ENCODE measurements at places on chromosomes 7 and 10.
A peak's percentile ranks its signal among the peaks of the same experiment; 100 is the strongest.

DNA sequence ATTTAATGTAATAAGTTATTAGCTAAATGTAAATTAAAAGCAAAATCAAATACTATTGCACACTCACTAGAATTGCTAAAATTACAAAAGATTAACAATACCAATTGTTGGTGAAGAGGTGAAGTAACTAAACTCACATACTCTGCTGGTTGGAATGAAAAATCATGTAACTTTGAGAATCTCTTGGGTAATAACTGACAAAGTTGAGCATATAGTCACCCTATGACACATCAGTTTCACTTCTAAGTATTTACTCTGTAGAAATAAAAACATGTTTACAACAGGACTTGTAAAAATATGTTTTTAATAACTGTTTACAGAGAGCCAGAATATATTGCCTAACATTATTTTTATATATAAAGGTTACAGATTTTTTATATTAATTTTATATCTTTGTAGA lies 33.6 kb downstream of the CNTNAP2 start:
- DNase-seq, result no peak

GRCh38 chr10:95395947-95396449 lies 105.2 kb upstream of the PDLIM1 start:
- no peak for DNase-seq

GRCh38 chr7:42931447-42931833 lies 534 bp downstream of the PSMA2 start:
- no peak for DNase-seq

GRCh38 chr10:89207181-89207800 lies at the start of gene CH25H:
TSS of gene CH25H (minus strand) at chr10:89207317. CDS start at chr10:89207292, 25 bp downstream.
- no peak for DNase-seq

- DNase-seq, result no peak
Measured at GRCh38 chr7:85471740-85472139, 284.9 kb upstream of the SEMA3D start.

- peak; percentile 30 for DNase-seq
Measured at GRCh38 chr10:8048281-8049008, 6.0 kb upstream of the GATA3 start.

DNA sequence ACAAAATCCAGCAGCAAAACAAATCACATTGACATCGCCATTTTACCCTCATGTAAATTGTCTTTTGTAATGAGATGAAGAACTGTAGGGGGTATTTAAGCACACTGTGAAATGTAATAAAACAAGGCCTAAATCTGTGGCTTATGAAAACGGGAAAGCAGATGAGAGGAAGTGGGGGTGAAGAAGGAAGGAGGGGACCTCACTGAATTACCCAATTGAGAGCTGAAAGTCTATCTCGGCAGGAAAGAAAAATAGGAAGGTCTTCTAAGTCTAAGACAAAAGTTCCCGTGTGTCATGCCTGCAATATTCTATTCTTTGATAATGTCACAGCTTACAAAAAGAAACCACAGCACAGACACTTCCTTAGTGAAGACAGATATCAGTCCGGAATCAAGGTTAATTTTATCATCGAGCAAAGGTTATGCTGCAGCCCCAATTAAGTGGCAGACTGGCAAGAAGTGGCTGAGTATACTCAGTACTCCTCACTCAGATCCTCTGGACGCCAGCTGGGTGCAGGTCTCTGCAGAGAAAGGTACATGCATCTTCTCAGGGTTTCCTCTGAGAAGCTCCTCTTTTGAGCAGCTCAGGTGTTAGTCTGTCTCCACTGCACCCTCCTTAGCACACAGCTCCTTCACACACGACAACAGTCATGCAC lies 239.7 kb downstream of the FANK1 start:
- no peak for DNase-seq

DNA sequence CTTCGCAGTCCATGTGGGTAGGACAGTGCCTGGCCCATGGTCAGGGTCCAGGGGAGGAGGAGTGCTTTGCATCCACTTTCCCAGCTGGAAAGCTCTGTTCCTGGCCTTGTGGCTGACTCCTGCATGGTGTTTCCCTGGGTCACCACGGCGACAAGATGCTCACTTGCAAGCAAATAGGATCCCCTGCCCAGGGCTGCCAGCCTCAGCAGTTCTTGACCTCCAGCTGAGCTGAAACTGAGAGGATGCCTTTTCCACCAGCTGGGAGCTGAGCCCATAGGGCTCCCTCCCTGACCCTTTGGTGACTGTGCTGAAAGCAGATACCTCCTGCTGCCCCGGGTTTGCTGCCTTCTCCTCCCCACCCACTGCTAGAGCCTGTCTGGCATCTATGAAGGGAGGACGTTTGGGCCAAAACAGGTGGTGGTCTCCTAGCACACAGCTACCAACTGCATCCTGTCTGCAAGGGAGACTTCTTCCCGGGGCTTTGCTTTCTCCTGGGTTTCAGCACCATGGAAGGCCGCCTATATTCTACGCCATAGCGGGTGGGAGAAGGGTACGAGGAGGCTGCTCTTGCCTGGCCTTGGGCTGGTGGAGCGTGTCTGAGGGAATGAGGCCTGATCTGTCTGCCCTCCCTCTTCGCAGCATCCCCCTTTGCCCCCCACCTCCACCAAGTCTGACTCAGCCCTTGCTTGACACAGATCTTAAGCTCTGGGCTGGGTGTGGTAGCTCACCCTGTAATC lies 34.4 kb downstream of the UBTD1 start:
- no peak for DNase-seq

- no peak for DNase-seq
Measured at GRCh38 chr10:111967547-111967946, 216.0 kb downstream of the GPAM start.

DNA sequence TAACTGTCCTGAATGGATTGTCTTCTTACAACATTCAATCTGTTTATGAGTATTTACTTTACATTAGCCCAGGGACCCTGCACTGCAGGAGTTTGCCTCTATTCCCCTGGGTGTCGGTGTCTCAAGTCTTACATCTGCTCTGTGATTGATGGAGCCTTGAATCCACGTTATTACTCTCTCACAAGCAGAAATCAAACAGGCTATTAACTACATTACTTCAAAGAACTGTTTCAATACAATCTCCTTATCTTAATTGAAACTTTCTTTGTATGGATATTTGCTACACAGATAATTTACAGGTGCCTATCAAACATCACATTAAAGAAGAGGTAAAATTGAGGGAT lies 3.1 kb upstream of the ARID5B start:
- DNase-seq, result no peak

GRCh38 chr7:112172870-112173567 lies 33.2 kb downstream of the DOCK4 start:
- no peak for DNase-seq

GRCh38 chr7:122556873-122557542 lies 141.9 kb downstream of the RNF133 start:
- no peak for DNase-seq

DNA sequence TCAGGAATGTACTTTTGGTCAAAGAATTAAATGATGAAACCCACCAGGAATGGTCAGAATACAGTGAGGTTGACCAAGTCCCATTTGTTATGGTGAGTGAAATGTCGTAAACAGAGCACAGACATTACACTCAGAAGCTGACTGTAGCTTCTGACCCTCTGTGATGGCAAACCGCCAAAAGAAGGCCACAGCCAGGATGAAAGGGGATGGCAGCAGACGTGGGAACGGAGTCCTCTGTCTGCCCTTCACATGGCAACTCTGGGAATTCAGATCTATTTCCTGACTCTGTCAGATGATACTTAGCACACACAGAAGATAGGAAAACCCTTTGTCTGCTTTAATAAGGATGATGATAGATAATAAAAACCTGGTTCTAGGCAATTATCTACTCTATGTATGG lies 757.1 kb downstream of the SORCS3 start:
- DNase-seq, result no peak

- no peak for DNase-seq
Measured at GRCh38 chr7:28002638-28003037, 178.0 kb downstream of the JAZF1 start.

DNA sequence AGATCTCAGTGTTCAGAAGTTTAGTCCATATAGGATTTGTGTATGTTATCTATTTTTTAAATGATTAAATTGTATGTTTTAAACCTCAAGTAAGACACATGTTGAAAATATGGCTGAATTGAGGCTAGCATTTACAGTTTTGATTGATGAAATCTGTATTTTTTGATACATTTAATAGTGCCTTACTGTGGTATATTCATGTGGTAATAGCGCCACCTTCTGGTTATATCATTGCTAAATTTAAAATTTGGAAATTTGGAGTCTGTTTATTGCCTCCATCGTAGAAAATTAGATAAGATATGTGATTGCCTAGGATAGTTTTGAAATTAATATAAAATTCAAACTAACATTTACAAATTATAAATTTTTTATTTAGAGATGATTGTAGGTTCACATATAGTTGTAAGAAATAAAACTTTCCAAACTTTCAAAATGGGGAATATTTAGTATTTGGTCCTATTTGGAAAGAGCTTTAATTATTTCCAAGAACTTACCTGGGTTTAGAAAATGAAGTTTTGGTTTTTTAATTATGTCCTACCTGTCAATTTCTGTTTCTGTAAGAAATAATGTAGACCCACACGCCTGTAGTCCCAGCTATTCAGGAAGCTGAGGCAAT lies 19.1 kb upstream of the ARMS2 start:
- no peak for DNase-seq

DNA sequence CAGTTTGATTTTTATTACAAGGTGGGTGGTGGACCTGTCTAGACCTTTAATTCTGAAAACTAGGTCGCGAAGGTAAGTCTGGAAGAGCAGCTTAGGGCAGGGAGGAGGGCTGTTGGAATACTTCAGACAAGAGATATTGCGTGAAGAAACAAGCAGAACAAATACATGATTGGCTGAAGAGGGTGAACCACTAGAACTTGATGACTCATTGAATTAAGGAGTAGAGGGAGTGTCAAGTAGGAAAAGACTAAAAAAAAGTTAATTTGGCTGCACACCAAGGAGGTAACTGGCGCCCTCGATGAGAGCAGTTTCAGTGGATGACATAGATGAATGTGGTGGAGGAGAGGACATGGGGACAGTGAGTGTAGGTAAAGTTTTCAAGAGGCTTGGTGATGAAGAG lies 41.3 kb downstream of the WNT2 start:
- no peak for DNase-seq

DNA sequence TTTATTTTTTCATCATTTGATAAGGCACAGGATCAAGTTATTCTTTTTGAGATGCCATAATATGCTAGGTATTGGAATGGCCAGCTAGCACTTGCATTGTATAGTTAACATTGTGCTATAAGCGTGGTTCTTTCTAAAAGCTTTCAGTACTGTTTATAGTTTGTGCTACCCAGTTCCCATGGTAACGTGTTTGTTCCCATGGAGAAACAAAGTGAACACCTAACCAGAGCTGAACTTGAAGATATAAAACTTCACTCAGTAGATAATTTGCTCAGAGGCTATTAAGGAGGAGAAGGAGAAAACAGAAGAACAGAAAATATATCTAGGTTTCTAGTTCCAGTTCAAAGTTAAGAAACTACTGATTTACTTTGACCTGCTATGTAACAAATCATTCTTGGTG lies 23.6 kb upstream of the ITGB8 start:
- DNase-seq, result no peak

DNA sequence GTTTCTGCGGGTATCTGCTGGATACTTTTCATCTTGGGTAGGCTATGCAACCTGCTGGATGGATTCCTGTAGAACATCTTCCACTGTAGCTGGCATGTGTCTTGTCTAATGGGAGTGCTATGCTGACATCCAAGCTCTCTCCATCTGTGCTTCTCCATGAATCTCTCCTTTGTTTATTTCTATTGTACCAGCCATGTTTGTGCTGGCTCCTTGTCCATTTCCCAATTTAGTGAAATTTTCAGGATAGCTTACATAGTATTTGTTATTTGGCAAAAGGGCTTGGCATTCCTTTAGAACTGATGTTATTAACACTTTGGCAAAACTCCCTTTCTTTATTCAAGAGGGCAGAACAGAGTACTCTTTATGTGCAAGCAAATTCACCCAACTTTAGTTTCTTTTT lies 198.0 kb downstream of the CSTF2T start:
- DNase-seq, result no peak

DNA sequence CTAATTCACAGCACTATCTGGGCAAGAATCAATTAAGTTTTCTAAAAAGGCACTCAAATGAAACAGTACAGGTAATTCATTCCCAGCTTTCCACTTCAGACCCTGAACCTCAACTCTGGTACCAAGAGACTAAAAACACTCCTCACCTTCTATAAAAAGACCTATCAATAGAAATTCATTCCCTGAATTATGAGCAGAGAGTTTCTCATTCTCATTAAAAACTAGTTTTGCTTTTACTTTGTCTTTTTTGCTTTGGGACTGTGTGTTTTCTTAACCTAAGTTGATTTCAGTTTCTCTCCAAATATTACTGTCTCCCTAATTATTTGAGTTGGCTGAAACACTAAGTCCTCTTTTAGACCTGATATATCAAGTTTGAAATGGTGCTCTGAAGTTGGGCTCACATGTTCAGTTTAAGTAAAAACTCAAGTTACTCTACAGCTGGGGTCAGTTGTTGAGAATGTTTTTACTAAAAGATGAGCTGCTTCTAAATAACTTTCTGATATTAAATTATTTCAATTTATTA lies 189.5 kb downstream of the JAZF1 start:
- no peak for DNase-seq

DNA sequence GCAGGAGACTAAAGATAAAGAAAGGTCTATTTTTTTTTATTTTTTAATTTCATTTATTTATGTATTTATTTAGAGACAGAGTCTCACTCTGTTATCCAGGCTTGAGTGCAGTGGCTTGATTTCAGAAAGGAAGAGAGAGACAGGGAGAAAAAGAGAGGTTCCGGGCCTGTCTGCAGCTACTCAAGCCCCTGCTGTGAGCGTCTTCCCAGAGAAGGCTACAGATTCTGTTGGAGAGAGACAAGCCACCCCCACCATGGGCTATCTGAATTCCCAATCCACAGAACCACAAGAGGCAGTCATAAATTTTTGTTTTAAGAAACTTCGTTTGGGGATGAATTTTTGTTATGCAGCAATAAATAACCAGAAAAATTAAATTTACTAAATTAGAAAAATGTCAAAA lies 68.1 kb downstream of the CALN1 start:
- DNase-seq, result no peak

- DNase-seq, result no peak
Measured at GRCh38 chr7:149414745-149415390, 46.0 kb downstream of the ZNF777 start.

DNA sequence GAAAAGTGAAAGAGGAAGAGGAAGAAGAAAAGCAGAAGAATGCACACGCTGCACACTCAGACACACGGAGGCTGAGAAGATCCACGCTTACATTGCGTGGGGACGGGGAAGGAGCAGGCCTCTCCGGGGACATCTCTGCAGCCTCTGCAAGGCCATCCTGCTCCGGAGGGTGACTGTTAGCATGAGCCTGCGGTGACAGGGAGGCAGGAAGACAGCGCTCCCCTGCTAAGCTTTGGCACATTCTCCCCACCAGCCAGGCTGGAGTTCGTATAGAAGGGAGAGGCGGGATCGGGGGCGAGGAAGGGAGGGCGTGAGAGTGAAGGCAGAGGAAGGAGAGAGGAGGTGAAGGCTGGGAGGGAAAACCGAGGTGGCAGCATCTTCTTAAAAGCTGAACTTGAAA lies 366.0 kb upstream of the SHH start:
- no peak for DNase-seq

- no peak for DNase-seq
Measured at GRCh38 chr10:48740015-48740707, 55.5 kb downstream of the WDFY4 start.

- no peak for DNase-seq
Measured at GRCh38 chr7:85178531-85179298, 8.1 kb downstream of the SEMA3D start.

- DNase-seq, result no peak
Measured at GRCh38 chr7:31123726-31124125, 71.6 kb downstream of the ADCYAP1R1 start.

GRCh38 chr10:486206-486605 lies 203.3 kb downstream of the DIP2C start:
- DNase-seq, result no peak

All from activated T-helper 1 cell treated with Interleukin-2 at 50 U/mL for 16 hours (primary cell).